Ureter (tissue), 1 donor: ENCODE measurements at places on chromosomes 12 and 14. TPM values are rescaled to one million over a fixed set of nuclear protein-coding genes. Genes with fewer than 3 reads are reported as not detected.

ACOT6 gene
- not detected for total RNA-seq

WNT5B gene
- 7.2 TPM for total RNA-seq

C3AR1 gene
- total RNA-seq, result 4.6 TPM

SCNN1A gene
- 63.8 TPM for total RNA-seq

HCAR1 gene
- total RNA-seq, result 16.3 TPM

KRT6C gene
- 0.39 TPM for total RNA-seq

STRAP gene
- 79.8 TPM for total RNA-seq

CCDC63 gene
- not detected for total RNA-seq

ESPL1 gene
- total RNA-seq, result 2.3 TPM

GZMB gene
- total RNA-seq, result 0.94 TPM

DNA sequence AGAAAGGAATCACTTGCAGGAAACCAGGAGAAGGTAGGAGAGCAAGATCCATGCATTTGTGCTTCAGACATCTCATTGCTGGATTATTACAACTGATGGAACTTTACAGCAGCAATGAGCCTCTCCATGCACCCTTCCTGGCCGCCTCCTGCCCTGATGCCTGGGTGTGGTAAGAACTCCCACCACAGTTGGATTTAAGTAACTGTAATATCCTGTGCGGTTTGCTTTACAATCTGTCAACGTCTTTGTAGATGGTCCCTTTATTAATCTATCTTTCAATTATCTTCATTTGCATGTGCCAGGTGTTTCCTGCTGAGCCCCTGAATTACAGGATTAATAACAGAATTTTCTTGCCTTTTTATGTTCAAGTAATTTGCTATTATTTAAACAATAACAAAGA is 1300.5 kb upstream of the TMEM132C start:
- no peak for DNase-seq

DNA sequence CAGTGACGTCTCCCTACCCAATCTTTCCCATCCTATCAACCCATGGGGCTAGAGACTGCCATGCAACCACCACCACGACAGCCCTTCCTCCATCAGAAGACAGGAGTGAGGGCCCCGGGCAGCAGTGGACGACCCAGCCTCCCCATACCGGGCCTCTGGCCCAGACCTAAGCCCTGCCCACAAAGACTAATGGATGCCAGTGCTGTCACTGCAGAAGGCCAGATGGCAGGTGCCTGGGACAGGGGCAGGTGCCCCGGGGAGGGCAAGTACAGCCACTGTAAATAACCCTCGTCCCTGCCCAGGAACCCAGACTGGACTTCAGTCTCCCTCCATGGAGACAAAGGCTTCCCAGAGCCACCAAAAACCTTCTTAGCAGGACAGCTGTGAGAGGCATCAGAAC is 20.3 kb upstream of the HSPB8 start:
- no peak for DNase-seq

DNA sequence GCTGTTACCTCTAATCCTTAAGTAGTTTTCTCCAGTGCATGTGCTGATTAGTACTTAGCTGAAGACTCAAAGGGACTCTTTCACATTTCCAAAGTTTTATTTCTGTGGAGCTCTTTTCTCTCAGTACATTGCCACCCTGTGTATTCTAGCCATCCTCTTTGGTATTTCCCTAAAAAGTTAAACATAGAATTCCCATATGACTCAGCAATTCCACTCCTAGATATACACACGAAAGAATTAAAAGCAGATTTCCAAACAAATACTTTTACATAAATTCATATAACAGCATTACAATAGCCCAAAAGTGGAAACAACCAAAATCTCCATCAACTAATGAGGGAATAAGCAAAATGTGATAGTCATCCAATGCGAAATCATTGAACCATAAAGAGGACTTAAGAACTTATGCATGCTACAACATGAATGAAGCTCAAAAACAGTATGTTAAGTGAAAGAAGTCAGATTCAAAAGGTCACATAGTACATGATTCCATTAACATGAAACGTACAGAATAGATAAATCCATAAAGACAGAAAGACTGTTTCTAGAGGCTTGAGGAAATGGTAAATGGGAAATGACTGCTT is 9.0 kb upstream of the NOVA1 start:
- DNase-seq, result no peak

DNA sequence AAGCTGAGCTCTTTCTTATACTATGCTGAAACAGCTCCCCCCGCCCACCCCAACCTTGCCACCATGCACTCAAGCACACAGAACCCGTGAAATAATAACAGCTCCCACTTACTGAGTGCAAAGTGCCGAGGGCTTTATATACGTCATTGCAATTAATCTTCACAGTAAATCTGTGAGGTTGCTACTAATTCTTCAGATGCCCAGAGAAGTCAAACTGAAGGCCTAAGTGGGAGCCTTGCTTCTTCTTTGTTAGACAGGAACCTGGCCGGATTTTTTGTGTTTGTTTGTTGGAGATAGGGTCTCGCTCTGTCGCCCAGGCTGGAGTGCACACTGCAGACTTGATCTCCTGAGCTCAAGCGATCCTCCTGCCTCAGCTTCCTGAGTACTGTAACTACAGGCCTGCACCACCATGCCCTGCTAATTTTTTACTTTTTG is 34.0 kb downstream of the VCPKMT start:
- DNase-seq, result no peak

DNA sequence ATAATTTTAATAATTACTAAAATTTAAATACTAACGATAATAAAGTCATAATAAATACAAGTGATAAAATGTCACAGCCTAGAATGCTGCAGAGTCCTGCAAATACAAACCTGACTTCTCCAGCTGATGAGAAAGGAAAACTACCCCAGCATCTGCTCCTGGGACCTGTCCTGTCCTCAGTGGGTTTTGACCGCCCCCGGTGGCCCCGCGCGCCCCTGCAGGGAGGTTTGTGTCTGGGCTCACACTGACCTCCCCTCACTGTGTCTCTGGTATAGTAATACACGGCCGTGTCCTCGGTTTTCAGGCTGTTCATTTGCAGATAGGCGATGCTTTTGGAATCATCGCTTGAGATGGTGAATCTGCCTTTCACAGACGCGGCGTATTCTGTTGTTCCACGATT is 1139.4 kb downstream of the TMEM121 start:
- DNase-seq, result no peak

DNA sequence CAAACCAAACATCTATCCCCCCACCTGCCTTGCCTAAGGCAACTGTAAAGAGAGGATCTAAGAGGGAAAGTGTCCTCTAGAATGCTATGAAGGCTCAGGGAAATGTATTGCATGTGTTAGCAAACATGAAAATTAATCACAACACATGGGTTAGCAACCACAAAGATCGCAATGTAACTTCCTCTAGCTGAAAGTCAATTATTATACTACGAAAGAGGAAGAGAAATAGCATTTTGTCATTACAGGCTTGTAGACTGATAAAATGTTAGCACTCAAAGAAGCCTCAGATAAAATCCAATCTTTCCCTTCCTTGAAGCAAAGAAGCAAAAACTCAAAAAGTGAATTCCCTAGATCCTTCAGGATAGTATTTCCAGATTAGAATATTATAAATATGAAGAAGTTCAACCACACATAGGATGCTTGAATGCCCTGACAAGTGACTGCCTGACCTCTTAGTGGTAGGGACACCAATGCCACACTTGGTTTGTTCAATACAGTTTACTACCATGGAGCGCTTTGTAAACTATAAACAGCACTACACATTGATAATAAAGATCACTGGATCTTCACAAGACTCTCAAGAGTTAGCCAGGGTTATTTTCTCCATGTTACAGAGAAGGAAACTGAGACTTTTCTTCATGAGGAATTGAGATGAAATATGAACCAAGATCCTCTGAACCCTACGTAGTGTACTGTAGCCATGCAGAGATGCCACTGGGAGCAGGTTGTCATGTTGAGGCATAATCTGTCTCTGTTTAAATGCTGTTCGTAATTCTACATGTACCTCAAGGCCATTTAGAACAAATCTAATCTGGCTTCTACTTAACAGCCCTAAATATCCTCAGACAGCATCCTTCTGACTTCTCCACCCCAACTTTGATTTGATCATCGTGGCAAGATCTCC is 100.7 kb downstream of the ITPR2 start:
- DNase-seq, result no peak

DNA sequence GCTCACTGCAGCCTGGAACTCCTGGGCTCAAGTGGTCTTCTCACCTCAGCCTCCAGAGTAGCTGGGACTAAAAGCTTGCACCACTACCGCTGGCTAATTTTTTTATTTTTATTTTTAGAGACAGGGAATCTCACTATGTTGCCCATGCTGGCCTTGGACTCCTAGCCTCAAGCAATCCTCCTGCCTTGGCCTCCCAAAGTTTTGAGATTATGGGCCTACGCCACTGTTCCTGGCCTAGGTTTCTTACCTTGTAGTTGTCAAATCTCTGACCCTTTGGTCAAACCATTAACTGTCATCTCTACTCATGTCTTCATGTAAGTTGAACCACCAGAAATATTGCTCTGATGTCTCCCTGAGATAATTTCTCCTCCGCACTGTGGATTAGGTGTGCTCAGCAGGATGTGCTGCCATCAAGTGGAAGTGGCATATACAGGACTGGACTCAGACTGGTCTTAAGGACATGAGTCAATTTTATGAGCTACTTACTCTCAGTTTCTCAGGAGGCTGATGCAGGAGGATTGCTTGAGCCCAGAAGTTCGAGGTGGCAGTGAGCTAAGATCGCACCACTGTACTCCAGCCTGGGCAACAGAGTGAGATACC is 28.5 kb downstream of the ACTR6 start:
- DNase-seq, result no peak

DNA sequence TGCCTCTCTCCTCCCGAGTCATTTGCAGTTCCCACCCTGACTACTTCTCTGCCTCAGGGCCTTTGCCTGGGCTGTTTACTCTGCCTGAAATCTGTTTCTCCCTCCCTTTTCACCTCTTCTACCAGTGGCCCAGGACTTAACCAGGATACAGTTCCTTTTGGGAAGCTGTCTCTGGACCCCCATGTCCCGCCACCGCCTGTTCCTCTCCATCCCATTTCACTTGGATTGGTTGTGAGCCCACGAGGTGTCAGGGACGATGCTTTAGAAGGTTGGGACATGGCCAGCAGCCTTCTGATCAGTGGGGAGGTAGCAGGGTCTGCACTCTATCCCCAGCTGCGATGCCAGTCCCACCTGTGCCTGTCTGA is 51.8 kb downstream of the FAM222A start:
- no peak for DNase-seq

DNA sequence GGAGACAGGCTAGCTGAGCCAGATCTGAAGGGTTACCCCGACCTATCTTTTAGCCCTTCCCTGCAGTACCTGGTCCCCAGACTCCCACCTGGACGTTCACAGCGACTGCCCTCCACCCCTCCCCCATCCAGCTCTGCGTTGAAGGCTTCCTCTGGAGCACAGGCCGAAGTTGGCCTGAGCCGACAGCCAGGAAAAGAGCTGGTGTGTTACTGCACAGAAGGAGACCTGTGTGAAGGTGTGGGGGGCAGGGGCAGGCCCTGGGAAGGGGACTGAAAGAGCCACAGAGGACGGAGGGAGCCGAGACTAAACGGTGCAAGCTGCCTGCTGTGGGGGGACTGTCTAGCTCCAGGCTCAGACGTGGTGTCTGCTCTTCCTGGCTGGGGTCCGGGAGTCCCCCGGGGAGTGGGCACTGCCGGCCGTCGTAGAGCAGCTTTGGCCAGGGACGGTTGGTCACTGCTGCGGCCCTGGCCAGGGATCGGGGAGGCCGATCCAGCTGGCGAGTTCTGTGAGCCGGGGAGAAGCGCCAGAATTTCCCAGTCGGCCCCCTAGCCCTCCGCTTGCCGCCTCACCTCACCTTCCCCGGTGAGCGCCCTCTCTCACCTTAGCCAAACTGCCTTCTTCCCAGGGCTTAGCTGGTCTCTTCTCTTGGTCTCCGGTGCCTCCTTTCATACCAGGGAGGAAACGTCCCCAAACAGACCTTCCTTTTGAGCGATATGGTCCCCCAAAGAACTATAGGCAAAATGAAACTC is 899 bp upstream of the COL2A1 start:
- DNase-seq, result no peak

- DNase-seq, result no peak
These were observed 21.3 kb upstream of the TSPAN9 start for GRCh38 chr12:3055704-3056467.

DNA sequence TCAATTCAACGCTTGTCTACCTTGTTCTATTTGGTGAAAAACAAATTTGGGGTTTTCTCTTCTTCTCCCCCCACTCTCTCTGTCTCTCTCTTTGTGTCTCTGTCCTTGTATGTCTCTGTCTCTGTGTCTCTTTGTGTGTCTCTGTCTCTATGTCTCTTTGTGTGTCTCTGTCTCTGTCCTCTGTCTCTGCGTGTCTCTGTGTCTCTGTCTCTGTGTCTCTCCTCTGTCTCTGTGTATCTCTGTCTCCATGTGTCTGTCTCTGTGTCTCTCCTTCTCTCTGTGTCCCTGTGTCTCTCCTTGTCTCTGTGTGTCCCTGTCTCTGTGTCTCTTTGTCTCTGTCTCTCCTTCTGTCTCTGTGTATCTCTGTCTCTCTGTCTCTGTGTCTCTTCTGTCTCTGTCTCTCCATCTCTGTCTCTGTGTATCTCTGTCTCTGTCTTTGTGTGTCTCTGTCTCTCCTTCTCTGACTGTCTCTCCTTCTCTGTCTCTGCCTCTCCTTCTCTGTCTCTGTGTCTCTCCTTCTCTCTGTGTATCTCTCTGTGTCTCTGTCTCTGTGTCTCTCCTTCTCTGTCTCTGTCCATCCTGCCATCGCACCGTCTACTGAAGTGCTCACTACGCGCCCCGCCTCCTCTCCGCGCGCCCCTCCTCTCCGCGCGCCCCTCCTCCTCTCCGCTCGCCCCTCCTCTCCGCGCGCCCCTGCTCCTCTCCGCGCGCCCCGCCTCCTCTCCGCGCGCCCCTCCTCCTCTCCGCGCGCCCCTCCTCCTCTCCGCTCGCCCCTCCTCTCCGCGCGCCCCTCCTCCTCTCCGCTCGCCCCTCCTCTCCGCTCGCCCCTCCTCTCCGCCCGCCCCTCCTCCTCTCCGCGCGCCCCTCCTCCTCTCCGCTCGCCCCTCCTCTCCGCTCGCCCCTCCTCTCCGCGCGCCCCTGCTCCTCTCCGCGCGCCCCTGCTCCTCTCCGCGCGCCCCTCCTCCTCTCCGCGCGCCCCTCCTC is 12.8 kb downstream of the LRCOL1 start:
- no peak for DNase-seq

DNA sequence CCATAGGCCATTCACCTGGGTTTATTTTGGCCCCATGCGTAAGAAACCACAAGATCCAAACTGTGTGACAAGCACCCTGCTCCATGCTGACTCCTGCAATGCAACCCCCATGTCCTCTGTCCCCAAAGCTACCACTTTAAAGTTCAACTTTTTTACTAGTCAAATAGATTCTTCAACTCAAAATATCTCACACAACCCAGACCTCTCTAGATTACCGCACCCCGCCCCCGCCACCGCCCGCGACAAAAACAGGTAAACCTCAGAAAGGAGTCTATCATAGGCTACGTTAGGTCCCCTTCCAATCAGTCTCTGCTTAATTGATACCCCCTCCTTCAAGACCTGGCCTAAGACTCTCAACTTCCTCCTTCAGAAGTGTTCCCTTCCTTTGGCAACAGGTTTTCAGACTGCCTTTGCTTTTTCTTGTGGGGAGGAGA is 2.2 kb downstream of the ZFP36L1 start:
- DNase-seq, result no peak

- DNase-seq, result no peak
These were observed 2.0 kb upstream of the CACNB3 start for GRCh38 chr12:48816143-48816854.

GRCh38 chr12:53552361-53553327 is 45.4 kb upstream of the NPFF start:
- DNase-seq, result no peak

GRCh38 chr12:10369557-10370415 is 20.1 kb downstream of the KLRK1 start:
- no peak for DNase-seq
